ENCODE measurements at places on chromosomes 12 and 14. TPM values are rescaled to one million over a fixed set of nuclear protein-coding genes. Genes with fewer than 3 reads are reported as not detected.

Gene SMOC1
- total RNA-seq: under 0.01 TPM

Gene PHLDA1
- total RNA-seq: 0.54 TPM

- peak; percentile 96 for DNase-seq
Measured at GRCh38 chr14:46322730-46323403, 328.7 kb downstream of the RPL10L start.

GRCh38 chr12:131530041-131530332, 180.9 kb upstream of the SFSWAP start:
- no peak for DNase-seq

- no peak for DNase-seq
Measured at GRCh38 chr14:99745307-99745951, 47.8 kb upstream of the EML1 start.
